ENCODE measurements at places on chromosomes 7 and 10.

- DNase-seq = no peak
- H3K27ac ChIP-seq = no peak overlapping the region
- no peaks in the 10 kb centered on the region for H3K27me3 ChIP-seq
Observed at GRCh38 chr7:91007371-91007770, 256.9 kb upstream of the FZD1 start.

DNA sequence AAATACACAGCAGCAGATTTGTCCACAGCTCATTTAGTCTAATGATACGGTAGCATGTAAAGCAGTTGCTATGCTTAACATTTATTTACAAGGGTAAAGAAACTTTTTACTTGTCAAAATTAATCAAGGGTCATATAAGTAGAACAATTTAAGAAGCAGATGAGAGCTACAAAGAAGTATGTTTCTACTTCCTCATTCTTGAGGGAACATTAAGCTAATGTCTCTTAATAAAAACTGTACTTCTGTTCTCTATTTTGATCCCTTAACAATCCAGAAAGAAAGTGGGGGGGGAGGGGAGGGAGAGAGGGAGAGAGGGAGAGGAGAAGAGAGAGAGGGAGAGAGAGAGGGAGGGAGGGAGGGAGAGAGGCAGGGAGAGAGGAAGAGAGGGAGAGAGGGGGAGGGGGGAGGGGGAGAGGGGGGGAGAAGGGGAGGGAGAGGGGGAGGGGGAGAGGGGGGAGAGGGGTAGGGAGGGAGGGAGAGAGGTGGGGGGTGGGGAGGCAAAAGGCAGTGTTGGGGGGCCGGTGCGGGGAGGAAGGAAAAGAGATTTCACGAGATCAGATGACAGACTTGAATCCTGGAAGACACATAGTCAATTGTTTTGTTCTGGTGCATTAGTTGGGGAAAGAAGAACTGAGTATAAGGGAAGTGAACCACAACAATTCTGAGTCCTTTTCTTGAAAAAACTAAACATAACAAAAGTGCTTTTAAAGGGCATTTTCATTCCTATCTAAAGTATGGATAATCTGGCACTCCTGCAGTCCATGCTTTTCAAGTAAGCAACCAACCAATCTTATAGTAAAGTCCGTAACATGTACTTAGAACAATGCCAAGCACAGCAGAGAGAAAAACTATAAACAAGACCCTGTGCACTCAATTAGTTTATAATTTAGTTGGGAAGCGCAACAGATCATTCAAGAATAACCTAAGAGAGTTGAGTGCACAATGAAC is 128.0 kb downstream of the USP6NL start:
- H3K4me3 ChIP-seq = no peak overlapping the region
- no peak for DNase-seq
- H3K36me3 ChIP-seq = peaks cover 5% of the 10 kb centered on the region
- H3K27me3 ChIP-seq = no peaks in the 10 kb centered on the region
- H3K27ac ChIP-seq = no peak overlapping the region

DNA sequence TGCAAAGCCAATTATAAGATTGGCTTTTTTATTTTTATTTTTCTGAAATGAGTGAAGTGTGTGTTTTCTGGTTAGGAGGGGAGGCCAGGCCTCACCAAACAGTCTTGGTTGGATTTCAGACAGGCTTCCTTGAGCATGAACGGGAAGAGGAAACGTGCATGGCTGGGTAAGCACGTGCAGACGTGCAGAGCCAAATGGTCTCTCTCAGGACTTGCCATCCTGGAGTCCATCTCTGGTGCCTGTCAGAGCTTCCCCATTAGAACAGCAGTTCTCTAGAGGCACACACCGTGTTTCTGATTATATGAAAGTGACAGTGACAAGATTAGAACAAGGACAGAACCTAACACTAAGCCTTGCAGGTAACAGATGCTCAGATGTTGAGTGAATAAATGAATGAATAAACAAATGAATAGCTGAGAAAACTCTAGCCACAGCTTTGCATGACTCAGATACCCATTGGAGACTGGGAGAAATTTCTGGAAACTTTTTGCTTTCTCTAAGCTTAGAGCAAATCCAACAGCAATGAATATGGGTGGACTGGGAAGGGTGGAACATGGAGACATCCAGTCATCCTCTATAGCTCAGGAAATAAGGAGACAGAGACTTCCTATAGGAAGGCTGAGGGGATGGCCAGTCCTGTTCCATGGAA is 11.8 kb upstream of the CALD1 start:
- peak overlapping the region; percentile 26 for H3K27ac ChIP-seq
- no peaks in the 10 kb centered on the region for H3K27me3 ChIP-seq
- DNase-seq = no peak
- no peak overlapping the region for H3K4me3 ChIP-seq
- H3K4me1 ChIP-seq = peaks cover 6% of the 10 kb centered on the region

GRCh38 chr10:78300526-78300925 is 266.9 kb downstream of the RPS24 start:
- no peaks in the 10 kb centered on the region for H3K36me3 ChIP-seq
- H3K4me3 ChIP-seq = no peak overlapping the region
- no peak for DNase-seq
- H3K27ac ChIP-seq = no peak overlapping the region

DNA sequence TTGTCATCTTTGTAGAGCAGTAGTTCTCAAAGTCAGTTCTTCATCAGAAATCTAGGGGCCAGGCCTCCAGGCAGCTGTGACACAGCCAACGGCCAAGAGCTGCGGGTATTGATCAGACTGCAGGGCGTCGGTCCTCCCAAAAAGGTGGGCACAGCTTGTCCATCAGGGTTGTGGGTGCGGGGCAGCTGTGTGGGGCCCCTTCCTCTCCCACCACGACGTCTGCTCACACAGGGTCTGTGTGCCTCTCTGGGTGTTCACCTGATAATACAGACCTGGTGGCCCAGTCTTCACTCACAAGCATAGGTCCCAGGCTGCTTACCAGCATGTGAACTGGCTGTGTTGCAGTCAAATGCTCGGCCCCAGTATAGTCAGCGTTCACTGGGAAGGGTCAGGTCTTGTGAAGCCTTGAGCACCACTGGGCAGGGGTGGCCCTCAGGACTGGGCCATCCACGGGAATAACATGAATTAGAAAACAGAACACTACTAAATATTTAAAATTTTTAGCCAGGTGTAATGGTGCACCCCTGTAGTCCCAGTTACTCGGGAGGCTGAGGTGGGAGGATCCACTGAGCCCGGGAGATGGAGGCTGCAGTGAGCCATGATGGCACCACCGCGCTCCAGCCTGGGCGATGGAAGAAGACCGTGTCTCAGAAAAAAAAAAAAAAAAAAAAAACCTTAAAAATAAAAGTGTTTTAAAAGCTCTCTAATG is 102.8 kb upstream of the DIP2C start:
- H3K36me3 ChIP-seq = peaks cover 2% of the 10 kb centered on the region
- H3K4me3 ChIP-seq = no peak overlapping the region

GRCh38 chr10:98666276-98666675 is 219.5 kb upstream of the HPS1 start:
- no peaks in the 10 kb centered on the region for H3K4me1 ChIP-seq
- no peaks in the 10 kb centered on the region for H3K36me3 ChIP-seq
- no peak for DNase-seq
- H3K27ac ChIP-seq = no peak overlapping the region
- H3K4me3 ChIP-seq = no peak overlapping the region

- no peak for DNase-seq
- H3K36me3 ChIP-seq = no peaks in the 10 kb centered on the region
- H3K4me3 ChIP-seq = no peak overlapping the region
- no peak overlapping the region for H3K27ac ChIP-seq
- H3K4me1 ChIP-seq = no peaks in the 10 kb centered on the region
Observed at GRCh38 chr10:11294831-11295450, 277.3 kb downstream of the CELF2 start.

- no peak for DNase-seq
- no peaks in the 10 kb centered on the region for H3K4me1 ChIP-seq
- no peak overlapping the region for H3K27ac ChIP-seq
- no peak overlapping the region for H3K4me3 ChIP-seq
Observed at GRCh38 chr7:108147031-108147563, 16.9 kb upstream of the LAMB4 start.
